ENCODE measurements at places on chromosomes 3 and 15. TPM values are rescaled to one million over a fixed set of nuclear protein-coding genes. Genes with fewer than 3 reads are reported as not detected.

The SCG3 gene
- not detected for total RNA-seq

The ZNF621 gene
- 10.5 TPM for total RNA-seq

The FAM3D gene
- not detected for total RNA-seq

The GOLGA6L4 gene
- total RNA-seq, result 0.57 TPM

The SYNPR gene
- total RNA-seq, result not detected

All from Right ventricle myocardium inferior (tissue), 1 donor.